CD4-positive, alpha-beta T cell treated with Interleukin-15 for 1 hour (primary cell): ENCODE measurements at places on chromosomes 5 and 9.

- DNase-seq: no peak
Measured at GRCh38 chr5:69156456-69156855, 10.5 kb upstream of the CCNB1 start.

GRCh38 chr9:97524424-97524823 is 23.0 kb downstream of the TMOD1 start:
- DNase-seq: no peak

- no peak for DNase-seq
Measured at GRCh38 chr5:175623088-175623487, 34.8 kb upstream of the HRH2 start.

DNA sequence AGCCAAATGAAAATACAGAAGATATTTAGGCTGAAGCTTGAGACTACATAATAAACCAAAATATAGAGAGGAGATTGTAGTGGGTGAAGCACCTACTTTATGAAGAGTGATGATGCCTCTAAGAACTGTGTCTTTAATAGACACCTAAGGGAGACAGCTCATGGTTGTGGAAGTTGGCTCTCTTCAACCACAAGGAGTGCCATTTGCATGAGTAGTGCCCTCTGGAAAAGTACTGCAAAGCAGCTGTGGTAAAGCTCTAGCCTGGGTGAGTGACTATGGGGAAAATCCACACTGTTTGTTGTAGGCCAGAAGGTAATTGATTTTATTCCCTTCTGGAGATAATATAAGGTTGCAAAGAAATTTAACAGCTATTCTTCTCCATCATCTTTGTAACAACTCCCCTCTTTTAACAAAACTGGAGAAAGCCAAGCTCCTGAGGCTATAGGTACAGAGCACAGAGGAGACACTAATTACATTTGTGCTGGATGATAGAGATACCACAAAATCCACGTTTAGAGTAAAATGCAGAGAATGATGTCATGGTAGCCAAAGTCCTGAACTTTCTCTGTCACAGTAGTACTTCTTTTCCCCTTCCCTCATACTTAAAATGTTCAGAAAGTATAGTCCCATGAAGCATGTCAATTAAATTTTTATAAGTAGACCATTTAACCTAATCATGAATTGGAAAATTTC is 122.8 kb downstream of the STARD4 start:
- DNase-seq: no peak

DNA sequence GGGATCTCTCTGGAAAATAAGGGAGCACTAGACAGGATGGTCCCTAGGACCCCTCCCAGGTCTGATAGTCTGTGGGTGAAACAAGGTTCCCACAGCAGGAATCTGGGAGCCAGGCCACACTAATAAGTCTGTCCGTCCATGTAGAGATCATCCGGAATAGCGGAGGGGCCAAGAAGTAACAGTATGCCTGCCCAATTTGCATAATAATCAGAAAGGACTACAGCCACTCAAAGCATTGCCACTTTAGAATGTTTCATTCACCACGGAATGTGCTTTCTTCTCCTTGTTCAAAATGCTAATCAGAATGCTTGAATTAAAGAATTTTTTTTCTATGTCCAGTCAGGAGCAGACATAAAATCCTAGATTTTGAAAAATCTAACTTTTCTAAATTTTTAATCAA is 254.9 kb downstream of the ACTL7B start:
- no peak for DNase-seq

DNA sequence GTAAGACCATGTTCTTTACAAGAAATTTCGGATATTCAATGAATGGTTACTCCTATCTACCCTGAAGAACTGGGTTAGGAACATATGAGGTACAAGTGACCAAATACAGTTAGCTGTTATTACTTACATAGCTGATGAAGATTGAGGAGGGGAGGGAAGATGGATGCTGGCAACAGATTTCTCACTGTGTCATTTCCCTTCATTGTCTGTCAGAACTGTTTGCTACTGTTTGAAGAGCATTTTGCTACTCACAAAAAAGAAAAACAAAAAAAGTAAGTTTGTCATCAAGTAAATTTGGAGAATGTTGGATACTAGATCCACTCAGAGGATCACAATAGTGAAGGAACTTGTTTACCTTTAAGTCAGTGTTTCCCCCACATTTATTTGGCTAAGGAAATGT is 53.7 kb downstream of the ENC1 start:
- no peak for DNase-seq

DNA sequence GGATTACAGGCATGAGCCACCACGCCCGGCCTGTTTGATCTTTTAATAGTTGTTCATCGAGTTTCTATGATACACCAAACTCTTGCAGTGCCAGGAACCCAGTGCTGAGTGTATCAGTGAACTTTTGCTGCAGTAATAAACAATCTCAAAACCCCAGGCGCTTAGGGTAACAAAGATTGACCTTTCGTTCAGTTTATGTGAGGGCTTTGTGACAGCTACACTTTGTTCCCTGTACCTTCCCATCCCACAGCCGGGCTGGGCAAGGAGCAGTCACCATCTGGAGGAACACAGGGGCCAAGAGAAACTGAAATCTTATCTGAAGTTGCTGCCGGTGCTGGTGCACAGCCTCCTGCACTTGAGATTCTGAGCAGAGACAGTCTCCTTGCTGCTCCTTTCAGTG is 17.2 kb upstream of the WNK2 start:
- no peak for DNase-seq

DNA sequence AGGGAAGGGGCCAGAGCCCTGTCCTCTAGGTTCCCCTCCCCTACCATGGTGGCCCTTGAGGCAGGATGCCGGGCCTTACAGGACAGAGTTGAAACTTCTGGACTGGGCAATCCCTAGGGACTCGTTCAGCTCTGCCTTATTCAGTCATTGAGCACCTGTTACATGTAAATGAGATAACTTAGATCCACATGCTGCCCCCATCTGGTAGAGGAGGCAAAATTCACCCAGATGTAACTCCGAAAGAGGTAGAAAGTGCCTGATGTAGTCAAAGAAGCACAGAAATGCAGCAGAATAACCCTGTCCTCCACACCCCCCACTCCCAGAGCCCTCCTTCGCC is 1.5 kb downstream of the GGTA1 start:
- DNase-seq: peak; percentile 65

GRCh38 chr5:11504886-11505193 is 399.4 kb downstream of the CTNND2 start:
- DNase-seq: no peak

- DNase-seq: no peak
Measured at GRCh38 chr9:117080765-117081390, 334.0 kb downstream of the ASTN2 start.

DNA sequence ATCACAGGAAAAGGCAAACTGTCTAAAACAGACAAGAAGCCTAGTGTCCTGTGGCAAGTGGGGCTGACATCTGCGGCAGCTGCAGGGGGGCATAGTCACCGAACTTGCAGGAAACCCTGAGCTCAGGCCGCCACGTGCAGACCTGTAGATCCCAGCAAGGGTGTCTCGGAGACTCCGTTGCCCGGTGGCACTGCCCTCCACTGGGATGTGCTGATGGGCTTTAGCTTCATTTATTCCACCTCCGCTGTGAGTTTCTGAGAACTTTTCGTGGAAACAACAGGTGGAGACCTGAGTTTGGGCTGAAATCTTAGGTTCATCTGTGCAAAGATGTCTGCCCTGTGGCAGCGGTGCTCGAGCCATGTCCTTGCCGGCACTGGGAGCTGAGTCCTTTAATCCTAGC is 22.1 kb downstream of the CEP72 start:
- DNase-seq: no peak

DNA sequence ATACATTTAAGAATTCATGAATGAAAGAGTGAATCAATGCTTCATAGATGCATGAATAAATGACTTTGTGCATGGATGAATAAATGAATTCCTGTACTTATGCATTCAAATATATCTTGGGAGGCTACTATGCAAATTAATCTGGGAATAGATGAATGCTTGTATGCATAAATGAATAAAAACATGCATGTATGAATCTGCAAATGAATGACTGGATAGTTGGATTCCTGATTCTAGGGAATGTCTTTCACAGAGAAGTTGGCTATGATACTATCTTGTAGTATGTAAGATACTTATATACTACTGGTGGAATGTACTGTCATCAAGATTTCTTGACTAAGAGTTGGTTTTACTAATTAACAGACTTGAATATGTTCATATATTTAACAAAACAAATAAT is 75.3 kb upstream of the ASTN2 start:
- no peak for DNase-seq

GRCh38 chr9:119991797-119992196 is 588.2 kb downstream of the CDK5RAP2 start:
- DNase-seq: no peak

- no peak for DNase-seq
Measured at GRCh38 chr5:73254642-73255041, 81.6 kb downstream of the TMEM174 start.

DNA sequence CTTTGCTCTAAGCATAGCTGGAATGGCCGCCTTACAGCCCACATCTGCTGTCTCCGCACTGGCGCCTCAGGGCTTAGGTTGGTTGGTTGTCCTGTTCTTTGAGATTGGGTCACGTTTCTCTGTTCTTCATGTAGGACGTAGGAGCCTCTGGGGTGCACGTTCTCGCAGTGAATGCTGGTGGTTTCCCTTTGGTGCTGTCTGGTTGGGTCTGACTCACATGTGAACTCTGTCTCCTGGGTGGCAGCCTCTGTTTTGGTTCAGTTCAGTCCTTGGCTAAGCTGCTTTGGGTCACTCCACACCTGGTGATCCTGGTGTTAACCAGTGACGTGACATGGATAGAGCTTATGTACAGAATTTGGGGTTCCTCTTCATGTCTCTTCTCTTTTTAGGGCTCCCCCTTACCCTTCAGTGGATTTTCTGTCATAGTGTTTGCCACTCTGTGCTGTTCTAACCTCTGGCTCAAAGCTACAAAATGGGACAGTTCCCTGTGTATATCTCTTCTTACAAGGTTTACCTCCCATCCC is 12.6 kb upstream of the LPCAT1 start:
- DNase-seq: peak; percentile 85

DNA sequence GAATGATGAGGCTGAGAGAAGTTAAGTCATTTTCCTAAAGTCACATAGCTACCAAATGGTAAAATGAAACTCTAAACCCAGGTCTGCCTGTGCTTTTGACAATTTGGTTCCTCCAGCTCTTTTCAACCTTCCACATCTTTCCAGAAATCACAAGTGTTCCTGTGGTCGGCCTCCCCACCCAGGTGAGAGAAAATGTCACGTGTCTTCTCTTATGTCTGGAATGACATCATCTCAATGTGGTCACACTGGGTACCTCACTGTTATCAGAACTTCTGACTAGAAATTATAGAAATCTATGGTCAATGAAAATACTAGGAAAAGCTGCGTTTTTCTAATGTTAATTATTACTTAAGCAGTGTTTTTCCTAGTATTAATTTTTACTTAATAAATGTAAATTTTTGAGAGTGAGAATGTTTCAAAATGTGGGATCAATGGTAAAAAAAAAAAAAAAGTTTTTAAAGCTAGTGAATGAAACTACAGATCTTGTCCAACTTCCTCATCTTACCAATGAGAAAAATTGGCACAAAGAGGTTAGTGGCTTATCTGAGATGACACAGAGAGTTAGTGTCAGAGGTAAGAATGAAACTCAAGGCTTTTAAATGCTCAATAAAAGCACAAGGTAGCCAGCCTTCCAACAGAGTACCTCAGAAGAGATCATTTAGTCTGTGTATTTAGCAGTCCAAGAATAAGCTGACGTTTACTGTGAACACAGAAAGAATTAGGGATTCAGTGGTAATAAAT is 228.7 kb upstream of the NR4A3 start:
- no peak for DNase-seq

- DNase-seq: no peak
Measured at GRCh38 chr5:81850501-81851357, 99.8 kb upstream of the SSBP2 start.

DNA sequence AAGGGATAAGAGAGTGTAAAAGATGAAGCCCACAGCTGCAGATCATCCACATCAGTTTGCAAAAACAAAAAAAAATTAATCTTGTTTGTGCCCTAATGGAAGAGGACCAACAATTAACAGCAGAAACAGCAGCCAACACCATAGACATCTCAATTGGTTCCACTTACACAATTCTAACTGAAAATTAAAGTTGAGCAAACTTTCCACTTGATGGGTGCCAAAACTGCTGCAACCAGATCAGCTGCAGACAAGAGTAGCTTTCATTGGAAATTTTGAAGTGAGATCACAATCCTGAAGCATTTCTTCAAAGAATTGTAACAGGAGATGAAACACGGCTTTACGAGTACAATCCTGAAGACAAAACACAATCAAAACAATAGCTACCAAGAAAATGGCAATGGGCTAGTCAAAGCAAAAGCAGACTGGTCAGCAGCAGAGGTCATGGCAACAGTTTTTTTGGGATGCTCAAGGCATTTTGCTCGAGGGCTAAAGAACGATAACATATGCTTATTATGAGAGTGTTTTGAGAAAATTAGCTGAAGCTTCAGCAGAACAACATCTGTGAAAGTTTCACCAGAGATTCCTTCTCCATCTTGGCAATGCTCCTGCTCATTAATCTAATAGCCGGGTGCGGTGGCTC is 4.1 kb upstream of the RBM27 start:
- DNase-seq: no peak
